ENCODE measurements at places on chromosomes 6 and 20.
A peak's percentile ranks its signal among the peaks of the same experiment; 100 is the strongest.

- no peak for DNase-seq
Measured at GRCh38 chr20:37669773-37670236, 24.0 kb upstream of the CTNNBL1 start.

- peak; percentile 70 for DNase-seq
Measured at GRCh38 chr6:19325335-19325789, 511.8 kb upstream of the ID4 start.

DNA sequence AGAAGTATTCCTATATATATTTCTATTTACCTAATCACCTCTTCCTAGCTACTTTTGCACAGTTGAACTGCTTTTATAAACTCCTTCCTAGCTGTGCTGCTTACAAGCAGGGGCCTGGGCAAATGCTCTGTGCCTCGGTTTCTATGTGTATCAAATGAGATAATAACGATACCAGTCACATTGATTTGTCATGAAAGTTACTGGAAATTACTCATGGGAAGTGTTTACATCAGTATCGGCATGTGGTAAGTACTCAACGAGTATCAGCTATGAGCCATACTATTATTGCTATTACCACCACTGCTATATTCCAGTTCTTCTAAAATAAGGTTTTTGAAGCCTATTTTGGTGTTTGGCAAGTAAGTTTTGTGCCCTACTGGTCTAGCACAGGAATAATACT lies 4.9 kb downstream of the LAMA4 start:
- peak; percentile 48 for DNase-seq

- DNase-seq: peak; percentile 2
Measured at GRCh38 chr6:126753606-126754005, 364.9 kb upstream of the RSPO3 start.

DNA sequence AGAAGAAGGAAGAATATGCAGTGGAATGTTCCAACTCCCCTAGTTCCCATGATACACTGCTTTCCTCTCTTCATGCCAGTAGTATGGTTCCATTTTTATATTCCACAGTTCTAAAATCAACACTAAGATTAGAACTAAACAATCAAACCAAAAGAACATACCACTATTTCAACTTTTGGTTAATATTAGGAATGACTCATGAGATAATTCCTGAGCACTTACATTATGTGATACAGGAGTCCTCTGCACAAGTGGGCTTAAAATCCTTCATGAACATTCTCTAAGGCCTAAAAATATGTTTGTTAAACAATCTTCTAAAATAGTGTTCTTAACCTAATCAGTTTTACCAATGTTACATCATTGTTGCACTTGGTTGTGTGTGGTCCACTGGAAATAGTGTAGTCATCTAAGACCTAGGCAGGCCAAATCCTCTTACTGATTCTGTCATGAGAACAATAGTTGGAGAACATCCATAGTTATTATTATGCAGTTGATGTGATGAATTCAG lies 30.3 kb upstream of the RCAN2 start:
- DNase-seq: no peak

GRCh38 chr20:17602493-17602892 lies 32.6 kb downstream of the DSTN start:
- no peak for DNase-seq

GRCh38 chr6:12114055-12114503 lies 102.0 kb downstream of the HIVEP1 start:
- DNase-seq: no peak

DNA sequence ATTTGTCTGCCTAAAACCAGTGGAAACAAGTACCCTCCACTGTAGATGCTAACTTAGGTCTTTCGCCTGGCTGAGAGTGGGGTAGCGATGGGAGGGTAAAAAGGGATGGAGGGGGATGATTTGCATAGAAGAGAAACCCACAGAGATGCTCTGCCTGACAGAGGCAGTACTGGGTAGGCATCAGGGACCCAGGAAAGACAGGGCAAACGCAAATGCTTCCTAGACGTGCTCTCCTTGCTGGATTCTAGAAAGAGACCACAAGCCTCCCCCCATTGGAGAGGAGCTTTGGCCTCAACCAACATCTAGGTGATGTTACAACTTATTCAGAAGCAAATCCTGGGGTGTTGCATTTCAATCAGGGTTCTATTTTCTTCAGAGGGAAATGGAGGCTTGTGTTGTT lies 3.2 kb downstream of the OLIG3 start:
- DNase-seq: no peak

GRCh38 chr6:139973669-139974344 lies 599.4 kb upstream of the CITED2 start:
- DNase-seq: peak; percentile 68

DNA sequence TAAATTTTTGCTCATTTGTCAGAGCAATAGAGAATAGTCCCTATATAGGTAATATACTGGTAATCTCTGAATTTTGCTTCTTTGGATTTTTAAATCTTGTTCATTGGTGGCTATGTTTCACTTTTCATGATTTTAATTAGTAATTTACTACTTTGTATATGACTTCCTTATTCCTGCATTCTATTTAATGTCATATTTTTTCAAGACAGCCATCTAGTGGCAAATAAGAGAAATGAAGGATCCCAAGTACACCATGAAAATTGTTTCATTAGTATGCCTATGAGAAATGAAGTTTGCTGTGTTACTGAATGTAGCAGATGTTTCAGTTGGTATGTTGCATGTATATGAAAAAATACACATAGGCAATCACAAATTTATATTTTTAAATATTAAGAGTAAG lies 82.4 kb downstream of the ZNF292 start:
- peak; percentile 35 for DNase-seq

DNA sequence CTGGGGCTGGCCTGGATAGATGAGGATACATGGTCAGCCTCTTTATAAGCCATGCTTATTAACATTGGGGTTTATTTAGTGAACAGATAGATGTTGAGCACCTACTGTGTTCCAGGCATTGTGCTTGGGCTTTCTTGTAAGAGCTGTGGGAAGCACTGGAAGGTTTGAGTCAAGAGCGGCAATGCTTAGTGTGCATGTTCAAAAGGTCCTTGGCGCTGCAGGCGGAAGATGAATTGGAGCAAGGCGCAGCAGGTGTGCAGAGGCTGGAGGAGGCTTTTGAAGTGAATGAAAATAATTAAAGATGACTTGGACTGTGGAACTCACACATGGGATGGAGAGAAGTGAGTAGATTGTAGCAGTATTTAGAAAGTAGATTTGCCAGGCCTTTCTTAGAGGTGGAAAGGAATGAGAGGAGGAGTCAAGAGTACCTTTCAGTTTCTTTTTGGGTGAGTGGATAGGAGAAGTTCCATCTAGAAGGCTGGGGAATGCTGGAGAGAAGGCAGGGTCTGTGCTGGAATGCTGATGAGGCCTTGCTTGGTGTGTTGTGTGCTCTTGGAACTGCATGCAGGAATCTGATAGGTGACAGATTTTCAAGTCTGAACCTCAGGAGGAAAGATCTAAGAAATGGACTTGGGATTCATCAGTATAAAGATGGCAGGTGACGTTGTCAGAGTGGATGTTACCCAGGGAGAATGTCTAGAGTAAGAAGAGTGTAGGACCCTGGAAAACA lies 26.4 kb downstream of the SNX9 start:
- no peak for DNase-seq

DNA sequence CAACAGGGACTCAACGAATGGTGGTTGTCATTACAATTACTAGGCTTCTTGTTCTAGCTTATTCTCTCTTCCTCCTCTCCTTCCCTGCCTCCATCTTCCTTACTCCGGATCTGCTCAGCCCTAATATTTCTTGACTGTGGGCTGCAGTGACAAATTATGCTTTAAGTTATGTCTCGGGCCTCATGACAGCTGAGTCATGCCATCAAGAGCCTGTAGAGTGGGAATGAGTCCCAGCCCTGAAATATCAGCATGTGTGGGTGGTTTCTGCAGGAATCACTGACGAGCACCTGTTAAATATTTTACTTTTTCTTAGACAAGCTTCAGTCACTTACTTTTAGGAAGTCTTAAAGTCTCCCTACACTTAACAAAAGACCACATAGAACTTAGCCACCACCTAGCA lies 83.1 kb upstream of the CBLN4 start:
- DNase-seq: no peak

- DNase-seq: peak; percentile 93
Measured at GRCh38 chr6:149032599-149033405, 284.7 kb upstream of the TAB2 start.

DNA sequence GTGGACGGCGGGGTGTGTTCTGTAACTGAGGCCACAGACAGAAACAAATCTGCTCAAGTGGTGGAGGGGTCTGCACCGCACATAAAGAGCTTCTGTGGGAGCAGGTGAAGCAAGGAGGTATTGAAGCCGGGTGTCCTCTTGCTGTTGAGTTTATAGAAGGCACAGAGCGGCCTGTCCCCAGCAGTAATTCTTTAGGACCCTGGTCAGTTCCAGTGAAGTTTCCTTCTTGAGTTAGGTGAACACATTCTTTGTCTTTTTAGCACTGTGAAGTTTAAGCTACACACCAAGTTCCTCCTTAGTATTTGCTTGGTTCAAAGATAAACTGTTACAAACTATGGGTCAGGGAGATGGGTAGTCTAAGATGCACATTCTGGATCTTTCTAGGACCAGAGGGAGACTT lies 6.1 kb downstream of the PRDM1 start:
- no peak for DNase-seq

DNA sequence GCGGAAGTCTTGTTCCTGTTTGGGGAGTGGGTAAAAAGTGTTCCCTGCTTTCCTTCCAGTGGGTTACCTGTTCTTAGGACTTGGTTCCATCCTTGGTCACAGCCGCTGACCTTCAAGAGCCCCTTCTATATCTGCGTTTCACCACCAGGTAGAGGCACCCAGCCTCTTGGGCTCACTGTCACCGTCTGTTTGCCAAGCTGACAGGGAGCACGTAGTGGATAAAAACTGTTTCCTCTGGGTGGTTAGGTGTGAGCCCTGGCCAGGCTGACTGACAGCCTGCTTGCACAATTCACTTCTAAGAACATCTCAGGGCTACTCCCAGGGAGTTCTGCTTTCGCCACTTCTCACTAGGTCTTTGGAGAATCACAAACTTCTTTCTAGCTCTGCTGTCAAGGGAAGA lies 1.8 kb upstream of the JPH2 start:
- no peak for DNase-seq

DNA sequence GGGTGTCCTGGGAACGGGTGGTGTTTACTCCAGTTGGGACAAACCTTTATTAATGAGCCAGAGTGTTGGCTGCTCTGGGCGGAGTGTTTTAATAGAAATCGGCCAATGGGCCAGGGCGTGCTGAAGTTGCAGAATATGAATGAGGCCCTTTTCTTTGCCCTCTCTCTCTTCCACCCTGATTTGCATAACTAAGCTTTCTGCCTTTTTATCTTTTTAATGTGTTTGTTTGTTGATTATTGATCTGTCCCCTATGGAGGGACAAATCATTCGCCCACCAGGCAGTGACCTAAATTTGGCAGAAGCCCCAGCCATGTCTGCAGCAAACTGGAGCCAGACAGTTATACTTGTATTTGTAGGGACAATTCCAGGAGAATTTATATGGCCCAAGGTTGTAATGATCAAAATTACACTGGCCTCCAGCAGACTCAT lies 420.9 kb downstream of the PREX1 start:
- no peak for DNase-seq

DNA sequence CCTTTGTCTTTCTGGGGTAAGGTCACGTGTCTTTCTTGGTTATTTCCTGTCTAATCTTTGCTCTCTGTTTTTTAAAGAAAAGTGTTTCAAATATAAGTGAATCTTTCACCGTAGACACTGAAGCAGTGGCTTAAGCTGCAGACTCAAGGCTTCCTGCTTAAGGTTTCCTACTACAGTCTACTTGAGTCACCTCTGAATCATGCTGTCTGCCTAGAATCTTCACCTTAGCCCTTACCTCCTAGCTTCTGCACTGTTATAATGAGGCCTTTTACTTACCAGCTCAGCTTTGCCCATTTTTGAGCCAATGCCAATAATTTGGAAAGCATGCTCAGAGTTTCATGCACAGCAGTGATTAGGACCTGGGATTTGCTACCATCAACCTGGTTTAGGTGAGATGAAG lies 30.6 kb downstream of the ADGRF4 start:
- DNase-seq: no peak

DNA sequence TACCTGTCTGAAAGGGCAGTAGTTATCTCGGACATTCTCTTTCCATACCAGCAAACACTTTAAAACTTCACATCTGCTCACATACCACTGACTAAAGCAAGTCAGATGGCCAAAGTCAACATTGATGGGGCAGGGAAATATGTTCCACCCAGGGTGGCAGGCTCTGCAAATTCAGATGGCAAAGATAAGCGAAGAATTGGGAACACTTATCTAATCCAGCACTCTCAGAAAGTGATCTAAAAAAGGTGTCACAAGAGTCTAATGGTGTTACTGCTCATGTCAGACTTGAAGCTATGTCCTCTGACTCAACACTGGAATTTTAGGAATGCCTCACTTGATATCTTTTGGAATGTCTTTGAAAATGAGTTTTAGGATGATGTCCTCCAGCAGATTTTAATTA lies 1086.2 kb downstream of the KIF16B start:
- peak; percentile 1 for DNase-seq

DNA sequence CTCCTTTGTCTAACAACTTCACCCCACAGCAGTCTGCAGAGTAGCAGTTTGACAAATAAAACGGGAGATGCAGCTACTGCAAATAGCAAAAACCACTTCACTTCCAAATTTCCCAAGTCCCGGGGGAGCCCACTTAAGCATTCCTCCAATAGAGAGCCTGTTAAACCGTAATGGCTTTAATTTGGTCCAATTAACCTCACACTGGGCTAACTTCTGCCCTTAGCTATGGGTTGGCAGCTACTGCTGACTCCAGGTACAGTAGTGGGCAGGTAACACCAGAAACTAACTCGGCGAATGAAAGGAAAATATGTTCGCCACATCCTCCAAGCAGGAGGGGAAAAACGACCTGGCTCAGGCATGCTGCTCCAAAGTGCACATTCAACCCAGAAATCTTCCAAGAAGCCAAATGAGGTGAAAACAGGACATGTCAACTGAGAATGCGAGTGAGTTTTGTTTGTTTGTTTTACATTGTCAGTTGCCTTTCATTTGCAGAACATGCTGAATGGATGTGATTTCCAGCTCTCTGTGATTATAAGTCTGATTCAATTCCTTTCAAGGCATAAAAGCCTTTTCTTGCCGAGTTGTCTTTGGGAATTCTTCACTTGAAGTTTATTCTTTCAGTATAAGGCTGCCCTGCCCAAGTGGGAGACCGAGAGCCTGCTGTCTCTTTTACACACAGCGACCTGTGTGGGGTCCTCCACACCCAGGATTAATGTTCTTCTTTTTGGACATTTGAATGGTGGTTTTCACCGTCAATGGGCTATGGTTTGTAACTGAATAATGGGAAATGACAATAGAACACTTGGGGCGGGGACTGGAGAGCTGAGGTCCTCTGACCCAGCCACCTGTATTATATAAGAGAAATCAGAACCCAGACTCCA lies 117.3 kb upstream of the ARMC2 start:
- no peak for DNase-seq

Measured in AG10803 (cell line).